ENCODE measurements at places on chromosomes 4 and X.

DNA sequence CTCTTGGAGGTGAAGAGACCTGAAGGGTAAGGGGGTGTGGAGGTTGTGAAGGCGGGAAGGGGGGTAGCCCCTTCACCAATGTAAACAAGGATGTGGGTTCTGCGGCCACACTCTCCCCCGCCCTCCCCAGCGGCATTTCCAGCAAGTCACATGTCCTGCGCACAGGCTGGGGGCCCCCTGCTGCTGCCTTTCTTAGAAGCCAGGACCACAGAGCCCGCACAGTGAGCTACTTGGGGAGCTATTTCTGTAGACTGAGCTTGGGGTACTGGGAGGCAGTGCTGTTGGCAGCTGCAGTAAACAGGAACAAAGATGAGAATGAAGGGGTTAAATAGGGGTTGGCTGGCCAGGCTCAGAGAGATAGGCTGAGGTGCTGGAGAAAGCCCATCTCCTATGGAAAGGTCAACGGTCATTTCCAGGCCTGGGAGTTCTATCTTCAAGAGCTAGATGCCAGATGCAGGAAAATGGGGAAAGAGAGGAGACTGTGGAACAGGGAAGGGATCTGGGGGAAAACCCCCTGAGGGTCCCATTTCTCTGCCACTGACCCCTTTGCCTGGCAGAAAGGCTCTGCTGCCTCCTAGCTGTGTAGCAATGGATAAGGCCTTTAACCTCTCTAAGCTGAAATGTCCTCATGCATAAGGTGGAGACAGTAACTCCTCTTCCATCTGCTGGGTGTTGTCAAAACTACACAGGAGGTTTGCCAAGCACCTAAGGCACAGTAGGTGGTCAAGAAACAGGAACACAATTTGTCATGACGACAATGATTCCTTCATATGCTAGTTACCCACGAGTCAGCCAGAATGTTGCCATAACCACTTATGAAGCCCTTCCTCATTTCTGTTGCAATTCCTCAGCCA, 18.5 kb upstream of the PIM2 start:
- DNase-seq, result peak; percentile 78

GRCh38 chrX:10900585-10901289, 210.4 kb upstream of the HCCS start:
- no peak for DNase-seq

- DNase-seq, result no peak
Observed at GRCh38 chr4:177079327-177079726, 230.3 kb upstream of the NEIL3 start.

DNA sequence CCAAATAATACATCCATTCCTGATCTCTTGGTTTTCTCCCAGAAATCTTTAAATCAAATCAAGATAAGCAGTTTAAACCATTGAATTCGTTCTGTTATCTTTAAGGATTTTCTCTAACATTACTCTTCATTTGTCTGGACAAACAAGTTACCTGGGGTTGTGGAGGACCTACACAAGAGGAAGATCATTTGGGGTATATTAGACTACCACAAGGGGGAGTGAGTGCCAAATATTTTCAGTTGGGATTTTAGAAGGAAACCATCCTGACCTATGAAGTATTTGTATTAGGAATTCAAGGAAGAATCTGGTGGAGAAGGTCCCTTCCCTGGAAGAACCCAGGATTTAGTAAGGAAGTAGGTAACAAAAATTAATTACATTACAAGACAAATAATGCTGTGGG, 12.0 kb upstream of the DCHS2 start:
- no peak for DNase-seq

DNA sequence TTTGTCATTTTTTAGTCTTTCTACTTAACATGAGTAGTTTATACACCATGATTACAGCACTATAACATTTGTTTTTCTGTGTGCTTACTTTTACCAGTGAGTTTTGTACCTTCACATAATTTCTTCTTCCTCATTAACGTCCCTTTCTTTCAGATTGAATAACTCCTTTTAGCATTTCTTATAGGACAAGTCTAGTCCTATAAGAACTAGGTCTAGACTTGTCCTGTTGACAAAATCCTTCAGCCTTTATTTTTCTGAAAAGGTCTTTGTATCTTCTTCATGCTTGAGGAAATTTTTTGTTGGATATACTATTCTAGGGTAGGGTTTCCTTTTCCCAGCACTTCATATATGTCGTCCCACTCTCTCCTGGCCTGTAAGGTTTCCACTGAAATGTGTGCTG, 253.3 kb upstream of the ARHGAP24 start:
- no peak for DNase-seq

GRCh38 chr4:81084029-81084428, 53.5 kb downstream of the BMP3 start:
- no peak for DNase-seq

DNA sequence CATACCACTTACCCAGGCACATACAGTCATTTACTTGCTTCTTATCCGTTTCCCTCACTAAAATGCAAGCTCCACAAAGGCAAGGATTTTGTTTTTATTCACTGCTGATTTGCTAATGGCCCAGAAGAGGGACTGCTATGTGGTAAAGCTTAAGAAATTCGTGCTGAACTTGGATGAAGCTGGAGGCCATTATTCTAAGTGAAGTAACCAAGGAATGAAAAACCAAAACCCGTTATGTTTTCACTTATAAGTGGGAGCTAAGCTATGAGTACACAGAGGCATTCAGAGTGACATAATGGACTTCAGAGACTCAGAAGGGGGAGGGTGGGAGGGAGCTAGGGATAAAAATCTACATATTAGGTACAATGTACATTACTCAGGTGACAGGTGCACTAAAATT, 47.2 kb downstream of the RAB33B start:
- no peak for DNase-seq

GRCh38 chr4:142500966-142501365, 345.1 kb downstream of the INPP4B start:
- no peak for DNase-seq

GRCh38 chrX:121000589-121000988, 15.0 kb upstream of the CT47A1 start:
- DNase-seq, result no peak

GRCh38 chr4:2330091-2331042, 68.5 kb upstream of the MXD4 start:
- DNase-seq, result no peak

GRCh38 chrX:21966866-21967265, 26.4 kb downstream of the SMS start:
- no peak for DNase-seq

- no peak for DNase-seq
Observed at GRCh38 chrX:151919610-151920009, 6.9 kb downstream of the MAGEA4 start.

DNA sequence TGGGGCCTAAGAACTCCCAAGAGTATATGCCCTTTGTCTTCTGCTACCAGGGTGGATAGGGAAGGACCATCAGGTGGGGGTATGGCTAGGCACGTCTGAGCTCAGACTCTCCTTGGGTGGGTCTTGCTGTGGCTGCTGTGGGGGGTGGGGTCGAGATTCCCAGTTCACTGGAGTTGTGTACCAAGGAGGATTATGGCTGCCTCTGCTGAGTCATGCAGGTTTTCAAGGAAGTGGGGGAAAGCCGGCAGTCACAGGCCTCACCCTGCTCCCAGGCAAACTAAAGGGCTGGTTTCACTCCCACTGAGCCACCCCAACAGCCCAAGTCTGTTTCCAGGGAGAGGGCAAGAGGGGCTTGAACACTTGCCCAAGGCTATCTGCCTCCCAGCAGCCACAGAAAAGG, 249.7 kb downstream of the NR3C2 start:
- DNase-seq, result no peak

DNA sequence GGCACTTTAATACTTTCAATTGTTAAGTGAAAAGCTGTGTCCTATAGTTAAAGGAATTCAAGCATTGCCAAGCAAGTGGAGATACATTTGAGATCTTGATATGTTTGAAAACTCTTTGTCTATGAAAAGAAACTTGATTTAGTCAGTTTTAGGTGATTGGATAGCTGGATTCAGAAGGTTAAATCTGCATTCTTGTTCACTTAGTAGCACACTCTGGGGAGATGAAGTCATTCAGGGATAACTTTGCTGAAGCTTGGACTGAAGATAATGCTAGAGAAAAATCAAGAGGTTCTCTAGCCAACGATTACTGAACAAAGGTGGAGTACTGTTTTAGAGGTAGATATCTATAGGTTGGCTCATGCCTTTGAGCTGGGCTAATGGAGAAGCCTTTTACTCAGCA, 90.6 kb downstream of the DCAF8L2 start:
- no peak for DNase-seq

DNA sequence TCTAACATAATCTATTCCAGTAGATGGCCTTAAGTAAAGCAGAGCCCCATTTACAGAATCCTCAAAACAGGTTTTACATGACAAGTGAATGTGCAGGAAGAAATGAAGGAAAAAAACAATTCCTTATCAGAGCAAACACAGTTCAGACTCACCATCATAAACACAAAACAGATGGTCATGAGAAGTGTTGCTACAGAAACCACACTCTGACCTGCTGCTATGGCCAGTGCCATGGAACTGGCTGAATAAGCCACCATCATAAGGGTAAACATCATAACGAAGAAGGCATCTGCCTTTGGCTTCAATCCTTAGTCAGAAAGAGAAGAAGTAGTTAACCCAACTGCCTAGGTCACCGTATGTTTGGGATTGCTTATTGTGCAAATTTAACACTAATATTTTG, 61.1 kb downstream of the ABCG2 start:
- no peak for DNase-seq

GRCh38 chrX:130304587-130305368, 34.9 kb upstream of the SLC25A14 start:
- no peak for DNase-seq

DNA sequence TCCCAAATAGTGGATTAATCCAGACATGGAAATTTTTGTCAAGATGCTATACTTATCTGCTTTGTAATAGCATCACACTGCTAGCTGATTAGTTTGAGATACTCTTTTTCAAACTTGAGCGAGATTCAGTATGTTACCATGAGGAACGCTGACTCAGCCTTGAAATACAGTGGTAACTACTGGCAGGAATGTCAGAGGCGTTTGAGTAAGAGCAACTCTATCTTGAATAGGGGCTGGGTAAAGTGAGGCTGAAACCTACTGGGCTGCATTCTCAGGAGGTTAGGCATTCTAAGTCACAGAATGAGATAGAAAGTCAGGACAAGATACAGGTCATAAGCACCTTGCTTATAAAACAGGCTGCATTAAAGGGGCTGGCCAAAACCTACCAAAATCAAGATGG, 2519.6 kb downstream of the ARAP2 start:
- no peak for DNase-seq

- DNase-seq, result no peak
Observed at GRCh38 chrX:80511969-80512760, 91.9 kb downstream of the TENT5D start.

- no peak for DNase-seq
Observed at GRCh38 chr4:42654631-42655268, 2.2 kb downstream of the ATP8A1 start.

DNA sequence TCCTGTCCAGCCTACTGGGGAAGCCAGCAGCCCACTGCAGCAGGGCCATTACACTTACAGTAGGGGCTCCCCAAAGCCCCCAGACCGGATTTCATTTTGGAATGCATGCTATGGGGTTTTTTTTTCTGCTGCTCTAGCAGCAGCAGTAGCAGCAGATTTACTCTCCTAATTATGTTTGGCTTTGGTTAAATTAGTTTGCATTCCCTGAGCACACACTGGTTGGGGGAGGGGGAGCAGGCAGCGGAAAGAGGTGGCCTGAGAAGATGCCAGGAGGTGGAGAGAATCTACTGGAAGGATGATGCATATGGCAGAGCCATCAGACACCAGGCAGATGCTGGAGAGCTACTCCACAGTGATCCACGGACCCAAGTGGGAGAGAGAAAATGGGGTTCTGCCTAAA, 109.6 kb downstream of the LDB2 start:
- DNase-seq, result no peak

GRCh38 chr4:37073226-37073840, 171.2 kb upstream of the NWD2 start:
- DNase-seq, result no peak

GRCh38 chr4:155523358-155523757, 143.3 kb upstream of the GUCY1A1 start:
- no peak for DNase-seq

DNA sequence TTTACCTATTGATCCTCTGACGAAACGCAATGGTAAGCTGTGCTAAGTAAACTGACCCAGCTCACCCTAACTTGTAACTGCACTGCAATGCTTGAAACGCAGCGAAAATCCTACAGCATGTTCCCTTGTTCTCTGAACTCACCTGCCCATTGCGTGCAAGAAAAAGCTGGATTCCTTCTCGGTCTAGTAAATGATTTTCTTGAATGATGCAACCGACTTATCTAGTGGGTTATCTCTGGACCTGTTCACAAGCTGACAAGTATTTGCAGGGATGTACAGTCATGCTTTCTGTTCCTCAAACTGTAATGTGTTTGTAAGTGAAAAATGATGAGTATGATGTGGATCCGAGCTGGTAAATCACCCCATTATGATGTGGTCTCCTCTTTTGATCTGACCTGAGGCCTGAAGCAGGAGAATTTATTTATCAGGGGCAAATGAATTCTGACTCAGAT, 140.1 kb downstream of the BTC start:
- no peak for DNase-seq

GRCh38 chrX:10726647-10727046, 106.3 kb upstream of the MID1 start:
- DNase-seq, result no peak

GRCh38 chr4:173684223-173684622, 154.2 kb upstream of the HAND2 start:
- no peak for DNase-seq

Measured in activated CD8-positive, alpha-beta memory T cell treated with anti-CD3 and anti-CD28 coated beads for 1 hour (primary cell).